ENCODE measurements at places on chromosomes 3 and 15.

- DNase-seq, result peak; percentile 16
Observed at GRCh38 chr3:30344288-30344687, 262.1 kb upstream of the TGFBR2 start.

DNA sequence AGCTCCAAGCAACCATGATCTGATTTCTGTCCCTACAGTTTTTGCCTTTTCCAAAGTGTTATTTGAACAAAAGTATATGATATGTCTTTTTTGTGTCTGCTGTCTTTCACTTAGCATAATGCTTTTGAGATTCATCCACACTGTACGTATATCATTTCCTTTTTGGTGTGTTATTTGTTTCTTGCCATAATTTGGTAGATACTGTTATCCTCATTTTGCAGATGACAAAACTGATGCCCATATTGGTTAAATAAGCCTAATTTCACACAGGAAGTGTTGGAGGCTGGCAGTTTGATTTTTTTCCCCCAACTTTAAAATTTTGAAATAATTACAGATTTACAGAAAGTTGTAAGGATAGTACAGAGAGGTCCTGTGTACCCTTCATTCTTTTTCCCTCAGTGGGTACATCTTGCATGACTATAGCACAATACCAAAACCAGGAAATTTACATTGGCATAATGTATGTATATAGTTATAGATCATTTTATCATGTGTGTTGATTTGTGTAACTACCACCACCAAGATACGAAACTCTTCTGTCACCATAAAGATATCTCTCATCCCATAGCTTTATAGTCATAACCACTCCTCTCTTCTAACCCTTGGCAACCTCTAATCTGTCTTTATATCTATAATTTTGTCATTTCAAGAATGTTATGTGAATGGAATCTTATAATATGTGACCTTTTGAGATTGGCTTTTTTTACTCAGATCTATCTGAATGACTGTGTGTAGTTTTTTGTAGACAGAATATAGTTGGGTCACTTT is 55.6 kb downstream of the RASA2 start:
- DNase-seq, result no peak

GRCh38 chr3:100076731-100077529 is 37.4 kb downstream of the FILIP1L start:
- DNase-seq, result no peak

DNA sequence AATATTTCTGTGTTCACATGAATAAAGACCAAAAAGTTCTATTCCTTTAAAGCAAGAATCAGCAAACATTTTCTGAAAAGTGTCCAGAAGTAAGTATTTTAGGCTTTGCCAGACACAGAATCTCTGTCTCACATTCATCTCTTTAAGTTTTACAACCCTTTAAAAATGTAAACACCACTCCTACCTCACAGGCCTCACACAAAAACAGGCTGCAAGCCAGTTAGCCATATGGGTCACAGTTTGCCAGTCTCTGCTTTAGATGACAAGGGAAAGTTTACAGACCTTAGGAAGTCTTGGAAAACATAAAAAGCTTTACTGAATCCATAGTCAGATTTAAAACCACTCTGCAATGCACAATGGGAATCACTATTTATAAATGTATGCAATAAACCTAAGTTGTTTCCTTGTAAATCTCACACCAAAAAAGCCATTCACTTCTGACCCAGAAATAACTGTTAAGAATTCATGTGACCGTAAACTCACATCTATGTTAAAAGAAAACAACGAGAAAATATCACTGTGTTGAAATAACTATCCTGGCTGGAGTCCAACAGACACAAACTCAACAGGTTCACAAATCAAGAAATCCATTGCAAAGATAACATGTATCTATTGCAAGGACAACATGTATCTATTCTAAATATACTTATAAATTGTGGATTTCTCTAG is 308.2 kb downstream of the ULK4 start:
- DNase-seq, result no peak

GRCh38 chr15:63372018-63372705 is 9.5 kb downstream of the CA12 start:
- DNase-seq, result no peak

All from NCI-H748 treated with DMSO at 0.1 percent for 48 hours (cell line).